Cardiac septum (tissue), 1 donor: ENCODE measurements at places on chromosomes 11 and 22. TPM values are rescaled to one million over a fixed set of nuclear protein-coding genes. Genes with fewer than 3 reads are reported as not detected.
A peak's percentile ranks its signal among the peaks of the same experiment; 100 is the strongest.

The MPEG1 gene
- total RNA-seq: 4.3 TPM

The SLC5A4 gene
- 0.19 TPM for total RNA-seq

The CALCA gene
- total RNA-seq: 0.51 TPM

The ST3GAL4 gene
- total RNA-seq: 55.1 TPM

- DNase-seq: no peak
Measured at GRCh38 chr11:83918476-83918875, 632.3 kb upstream of the CCDC90B start.

DNA sequence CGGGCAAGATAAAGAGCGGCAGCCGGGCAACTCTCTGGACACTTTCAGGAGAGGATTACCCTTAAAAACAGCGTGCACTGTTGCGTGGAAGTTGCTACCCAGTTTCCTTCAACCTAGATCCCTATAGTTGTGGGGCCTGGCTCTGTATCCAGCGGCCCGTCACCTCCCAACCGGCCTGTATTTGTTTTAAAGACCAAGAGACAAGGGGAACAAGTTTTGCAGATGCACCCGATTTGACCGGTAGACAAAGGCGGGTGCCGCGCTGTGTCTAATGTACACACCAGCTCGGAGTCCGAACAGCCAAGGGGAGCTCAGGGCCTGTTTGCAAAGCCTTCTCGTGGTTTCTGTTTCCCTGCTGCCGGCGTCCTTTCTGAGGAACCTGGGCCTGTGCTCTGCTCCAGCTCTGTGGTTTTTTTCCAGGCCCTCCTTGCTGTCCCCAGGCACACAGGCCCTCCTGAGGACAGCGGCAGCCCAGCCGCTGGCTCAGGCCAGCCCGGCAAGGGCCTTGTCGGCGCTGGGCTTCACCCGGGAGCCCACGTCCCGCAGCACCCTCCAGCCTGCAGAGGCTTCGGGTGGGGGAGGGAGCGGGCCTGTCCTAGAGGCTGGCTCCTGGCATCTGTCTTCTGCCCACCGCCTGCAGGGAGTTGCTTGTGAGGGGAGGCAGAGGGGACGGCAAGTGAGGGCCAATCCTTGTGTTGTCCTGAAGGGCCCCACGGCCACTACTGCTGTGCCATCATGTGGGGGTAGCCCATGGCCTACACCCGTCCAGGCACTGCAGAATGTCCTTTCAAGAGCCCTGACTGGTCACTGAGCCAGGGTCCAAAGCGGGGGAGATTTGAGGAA lies 1.4 kb downstream of the TBX1 start:
- no peak for DNase-seq

- DNase-seq: no peak
Measured at GRCh38 chr22:27412866-27413445, 388.6 kb downstream of the MN1 start.

DNA sequence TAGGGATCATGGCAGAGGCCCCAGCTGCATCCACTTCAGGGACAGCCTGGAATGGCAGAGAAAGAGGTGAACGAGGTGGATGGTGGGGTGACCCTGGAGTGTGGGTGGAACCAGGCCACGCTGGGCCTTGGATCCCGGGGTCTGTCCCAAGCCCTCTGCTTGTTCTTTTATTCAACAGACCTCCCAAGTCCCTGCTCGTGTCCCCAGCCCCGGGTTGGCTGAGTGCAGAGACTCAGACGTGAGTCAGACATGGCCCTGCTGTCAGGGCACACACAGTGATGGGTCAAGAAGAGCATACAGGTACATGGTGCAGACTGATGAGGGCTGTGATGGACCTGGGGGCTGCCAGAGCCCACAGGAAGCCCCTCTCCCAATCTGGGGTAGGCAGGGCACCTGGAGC lies 6.6 kb downstream of the ARHGAP8 start:
- no peak for DNase-seq

DNA sequence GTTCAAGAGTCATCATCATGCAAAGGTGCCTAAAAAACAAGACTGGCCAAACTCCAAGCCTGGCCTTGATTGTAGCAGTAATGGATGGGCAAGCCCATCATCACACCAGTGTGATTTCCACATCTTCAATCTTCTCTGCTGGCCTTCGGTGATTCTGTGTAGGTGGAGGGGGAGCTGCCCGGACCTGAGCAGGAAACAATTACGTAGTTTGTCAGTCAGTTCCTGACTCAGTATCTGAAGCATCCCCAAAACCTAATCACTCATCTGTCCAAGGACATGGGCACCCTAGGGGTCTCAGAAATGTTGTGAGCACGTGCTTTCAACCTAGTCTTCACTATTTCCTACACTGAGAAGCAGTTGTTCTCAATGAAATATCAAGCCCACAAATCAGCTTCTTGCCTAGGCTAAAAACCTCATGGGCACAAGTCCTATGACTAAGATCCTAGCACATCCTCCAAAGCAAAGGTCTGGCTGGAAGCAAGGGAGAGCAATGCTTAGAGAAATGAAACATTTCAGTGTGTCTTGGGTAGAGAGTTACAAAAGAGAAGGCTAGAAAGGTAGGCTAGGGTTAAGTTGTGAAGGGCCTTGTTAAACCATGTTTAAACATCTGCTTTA lies 24.6 kb downstream of the ATG16L2 start:
- no peak for DNase-seq

GRCh38 chr11:81005595-81005994 lies 1564.8 kb upstream of the TENM4 start:
- no peak for DNase-seq

DNA sequence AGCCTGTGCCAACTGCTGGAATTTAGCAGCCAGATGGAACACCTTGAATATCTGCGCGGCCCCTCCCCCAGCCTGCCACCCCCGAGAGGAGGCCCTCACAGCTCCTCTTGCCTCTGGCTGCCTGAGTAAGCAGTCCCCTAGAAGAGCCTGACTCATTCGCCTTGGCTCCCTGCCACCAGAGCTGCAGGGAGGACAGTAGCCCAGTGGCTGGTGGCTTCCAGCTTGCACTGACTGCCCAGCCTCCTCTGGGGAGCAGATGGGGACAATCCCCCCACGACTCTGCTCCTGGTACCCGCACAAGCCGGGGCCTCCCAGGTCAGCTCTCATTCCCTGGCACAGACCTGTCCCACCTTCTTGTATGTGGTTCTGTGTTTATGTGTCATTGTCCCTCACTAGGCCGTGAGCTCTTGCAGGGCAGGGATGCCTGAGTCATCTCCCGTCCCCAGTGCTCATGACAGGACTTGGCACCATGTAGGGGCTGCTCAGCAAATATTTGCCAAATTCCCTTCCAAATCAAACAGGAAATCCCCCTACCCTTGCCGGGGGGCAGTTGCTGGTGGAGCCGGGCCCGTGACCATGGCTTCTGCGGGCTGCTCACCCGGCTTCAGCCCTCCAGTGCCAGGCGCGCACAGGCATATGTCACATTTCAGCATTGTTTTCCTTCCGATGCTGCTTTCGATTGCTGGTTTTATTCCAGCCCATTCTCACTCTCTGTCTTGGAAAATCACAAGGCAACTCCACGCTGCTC lies 43.6 kb downstream of the CACNG2 start:
- peak; percentile 91 for DNase-seq

GRCh38 chr11:118878163-118878563 lies 5.5 kb upstream of the CXCR5 start:
- DNase-seq: no peak

DNA sequence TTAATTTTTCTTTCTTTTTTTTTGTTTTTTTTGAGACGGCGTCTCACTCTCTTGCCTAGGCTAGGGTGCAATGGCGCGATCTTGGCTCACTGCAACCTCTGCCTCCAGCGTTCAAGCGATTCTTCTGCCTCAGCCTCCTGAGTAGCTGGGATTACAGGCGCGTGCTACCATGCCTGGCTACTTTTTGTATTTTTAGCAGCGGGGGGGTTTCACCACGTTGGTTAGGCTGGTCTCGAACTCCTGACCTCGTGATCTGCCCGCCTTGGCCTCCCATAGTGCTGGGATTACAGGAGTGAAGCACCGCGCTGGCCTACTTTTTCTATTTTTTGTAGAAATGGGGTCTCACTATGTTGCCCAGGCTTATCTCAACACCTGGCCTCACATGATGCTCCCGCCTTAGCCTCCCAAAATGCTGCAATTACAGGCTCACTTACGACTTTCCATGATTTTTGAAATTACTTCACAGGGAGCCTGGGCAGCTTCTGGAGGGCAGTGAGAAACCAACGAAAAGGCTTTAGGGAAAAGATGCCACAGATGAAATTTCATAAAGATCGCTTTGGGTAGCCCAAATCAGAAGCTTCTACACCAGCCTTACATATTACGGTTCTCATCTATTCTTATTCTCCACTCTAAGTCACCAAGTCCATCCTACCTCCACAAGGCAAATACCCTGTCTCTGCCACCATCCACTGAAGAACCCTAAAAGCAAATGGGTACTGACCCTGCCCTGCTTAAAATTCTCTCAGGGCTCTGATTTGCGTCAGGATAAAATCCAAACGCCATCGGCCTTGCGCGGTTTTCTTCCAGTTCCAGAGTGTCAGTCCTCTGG lies 866 bp upstream of the RRM1 start:
- DNase-seq: no peak

DNA sequence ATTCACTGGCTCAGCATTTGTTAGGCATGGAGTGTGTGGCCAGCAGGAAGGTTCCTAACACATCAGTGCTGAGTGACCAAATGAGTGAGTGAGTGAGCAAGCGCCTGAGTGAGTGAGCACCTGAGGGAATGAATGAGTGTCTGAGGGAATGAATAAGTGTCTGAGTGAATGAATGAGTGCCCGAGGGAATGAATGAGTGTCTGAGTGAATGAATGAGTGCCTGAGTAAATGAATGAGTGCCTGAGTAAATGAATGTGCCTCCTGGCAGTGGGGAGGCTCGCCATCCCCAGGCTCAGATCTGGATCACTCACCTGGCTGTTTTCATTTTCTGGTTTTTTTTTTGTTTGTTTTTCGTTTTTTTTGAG lies 52.1 kb upstream of the TCF20 start:
- DNase-seq: no peak

GRCh38 chr11:17730137-17730536 lies 4.4 kb upstream of the KCNC1 start:
- peak; percentile 50 for DNase-seq
